ENCODE measurements at places on chromosomes 1 and 21.
A peak's percentile ranks its signal among the peaks of the same experiment; 100 is the strongest.

DNA sequence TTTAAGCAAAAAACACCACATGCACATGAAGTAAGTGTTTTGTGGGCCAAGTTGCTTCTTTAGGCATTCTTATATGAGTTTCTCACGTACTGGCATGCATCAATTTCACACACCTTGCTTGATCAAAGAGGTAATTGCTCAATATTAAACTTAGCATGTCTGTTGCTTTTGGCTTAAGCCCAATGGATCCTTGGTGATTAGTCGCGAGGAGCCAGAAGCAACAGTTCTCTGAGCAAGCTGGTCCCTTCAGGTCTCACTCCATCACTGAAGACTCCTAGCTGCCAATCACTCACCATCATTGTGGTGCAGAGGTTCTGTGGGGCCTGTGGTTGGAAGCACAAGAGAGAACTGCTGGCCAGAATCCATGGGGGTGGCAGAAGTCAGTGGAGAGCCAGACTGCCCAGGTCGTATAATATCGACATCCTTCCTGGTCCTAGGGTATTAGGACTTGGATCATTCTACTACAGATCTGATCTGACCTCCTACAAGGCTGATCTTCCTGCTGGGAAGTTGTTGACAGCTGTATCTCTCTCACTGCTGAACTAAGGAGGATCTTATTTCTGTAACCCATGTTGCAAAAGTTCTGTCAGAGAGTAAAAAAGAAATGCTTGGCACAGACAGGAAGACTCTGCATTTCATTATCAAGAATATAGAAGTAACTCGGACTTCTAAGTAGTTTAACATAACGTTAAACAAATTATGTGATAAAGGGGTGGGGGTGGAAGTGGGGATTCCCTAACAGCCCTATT lies 140.5 kb downstream of the NTPCR start:
- DNase-seq = no peak

GRCh38 chr1:184682956-184683355 lies 71.7 kb downstream of the EDEM3 start:
- DNase-seq = no peak

GRCh38 chr1:20399606-20400180 lies 86.3 kb downstream of the CAMK2N1 start:
- DNase-seq = no peak

GRCh38 chr1:100377590-100378361 lies 25.5 kb downstream of the CDC14A start:
- DNase-seq = no peak

DNA sequence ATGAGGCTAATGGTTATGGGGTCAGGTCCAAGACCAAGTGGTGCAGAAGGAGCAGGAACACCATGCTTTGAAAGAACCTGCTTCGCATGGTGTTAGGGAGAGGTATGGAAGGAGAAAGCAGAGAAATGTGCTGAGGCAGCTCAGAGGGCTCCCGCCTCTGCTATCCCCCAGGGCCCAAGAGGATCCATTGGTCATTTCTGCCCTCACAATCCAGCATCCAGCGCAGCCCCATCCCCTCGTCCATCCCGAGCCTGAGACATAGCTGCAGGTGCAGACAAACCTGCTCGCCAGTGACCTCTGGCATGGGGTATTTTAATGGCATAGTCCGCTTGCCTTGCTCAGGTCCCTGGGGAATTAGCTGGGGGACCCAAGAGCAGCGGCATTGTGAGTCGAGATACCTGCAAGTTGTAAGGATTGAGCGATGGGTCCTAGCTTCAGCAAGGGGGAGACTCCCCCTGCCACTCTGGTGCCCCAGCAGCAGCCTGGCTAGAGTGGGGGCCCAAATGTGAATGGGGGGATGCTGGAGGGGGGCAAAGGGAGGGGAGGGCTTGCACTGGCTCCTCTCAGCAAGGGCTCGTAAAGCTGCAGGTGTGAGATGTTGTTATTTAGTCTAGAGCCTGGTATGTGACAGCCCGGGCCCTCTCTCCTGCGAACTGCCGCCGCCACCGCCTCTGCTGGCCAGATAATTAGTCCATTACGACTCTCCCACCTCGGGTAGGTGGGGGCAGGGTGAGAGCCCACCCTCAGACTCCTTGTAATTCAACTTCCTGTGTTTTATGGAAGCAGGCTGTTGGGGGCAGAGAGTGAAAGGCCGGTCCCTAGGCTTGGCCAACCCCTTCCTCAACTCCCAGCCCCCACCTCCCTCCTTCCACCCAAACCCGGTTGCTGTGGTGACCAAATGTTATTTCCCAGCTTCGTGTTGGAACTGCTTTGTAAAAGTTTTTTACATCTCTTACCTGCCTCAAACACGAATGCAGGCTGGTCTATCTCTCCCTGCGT lies 118.8 kb downstream of the RNF220 start:
- no peak for DNase-seq

- no peak for DNase-seq
Observed at GRCh38 chr1:154353460-154353904, 28.2 kb downstream of the ATP8B2 start.

DNA sequence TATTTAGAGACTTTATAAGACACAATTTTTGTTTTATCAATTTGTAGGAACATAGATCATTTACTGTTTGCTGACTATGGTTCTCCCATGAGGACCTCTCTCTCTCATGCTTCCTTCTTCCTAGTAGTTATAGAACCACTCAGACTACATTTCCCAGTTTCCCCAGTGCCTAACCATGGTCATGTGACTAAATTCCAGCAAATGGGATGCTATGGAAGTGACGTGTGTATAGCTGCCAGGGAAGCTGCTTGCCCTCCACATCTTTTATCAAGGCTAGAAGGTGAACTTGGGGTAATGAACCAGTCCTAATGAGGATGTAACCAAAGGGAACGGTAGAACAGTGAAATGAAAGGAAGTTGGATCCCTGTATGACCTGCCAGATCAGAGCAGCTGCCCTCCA lies 184.0 kb downstream of the MIS18A start:
- no peak for DNase-seq

DNA sequence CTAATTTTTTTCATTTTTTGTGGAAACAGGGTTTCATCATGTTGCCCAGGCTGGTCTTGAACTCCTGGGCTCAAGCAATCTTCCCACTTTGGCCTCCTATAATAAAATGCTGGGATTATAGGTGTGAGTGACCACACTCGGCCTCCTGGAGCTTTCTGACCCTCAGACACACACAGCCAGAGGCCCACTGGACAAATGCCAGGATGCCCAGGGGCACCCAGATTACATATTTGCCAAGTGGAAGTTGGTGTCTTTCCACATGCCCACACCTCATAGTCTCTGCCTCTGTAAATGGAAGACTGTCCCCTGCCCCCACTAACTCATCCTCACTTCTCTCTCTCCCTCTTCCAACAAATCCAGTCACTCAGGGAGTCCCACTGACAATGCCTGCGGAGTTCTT lies 63.4 kb upstream of the LRP8 start:
- DNase-seq = no peak

DNA sequence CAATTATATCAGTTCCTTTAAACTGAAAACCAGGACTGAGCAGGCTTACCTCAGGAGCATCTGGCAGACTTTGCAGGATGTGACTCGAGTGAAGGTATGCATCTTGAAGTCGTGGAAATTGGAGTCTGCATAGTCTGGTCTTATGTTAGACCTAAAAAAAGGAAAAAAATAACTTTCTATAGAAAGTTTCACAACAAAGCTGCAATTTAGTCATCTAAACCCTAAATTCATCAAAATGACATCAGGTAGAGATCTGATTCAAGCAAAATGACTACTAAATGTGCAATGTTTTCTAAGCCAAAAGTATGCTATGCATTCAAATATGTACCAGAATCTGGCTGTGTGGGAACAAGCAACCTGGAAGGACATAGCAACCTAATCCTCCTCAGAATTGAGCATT lies 260.1 kb downstream of the VAV3 start:
- no peak for DNase-seq

GRCh38 chr1:183619781-183620180 lies 15.8 kb downstream of the ARPC5 start:
- DNase-seq = no peak

GRCh38 chr1:65508051-65508450 lies 87.6 kb downstream of the LEPR start:
- DNase-seq = no peak

- no peak for DNase-seq
Observed at GRCh38 chr21:31735511-31735992, 3.6 kb upstream of the SCAF4 start.

DNA sequence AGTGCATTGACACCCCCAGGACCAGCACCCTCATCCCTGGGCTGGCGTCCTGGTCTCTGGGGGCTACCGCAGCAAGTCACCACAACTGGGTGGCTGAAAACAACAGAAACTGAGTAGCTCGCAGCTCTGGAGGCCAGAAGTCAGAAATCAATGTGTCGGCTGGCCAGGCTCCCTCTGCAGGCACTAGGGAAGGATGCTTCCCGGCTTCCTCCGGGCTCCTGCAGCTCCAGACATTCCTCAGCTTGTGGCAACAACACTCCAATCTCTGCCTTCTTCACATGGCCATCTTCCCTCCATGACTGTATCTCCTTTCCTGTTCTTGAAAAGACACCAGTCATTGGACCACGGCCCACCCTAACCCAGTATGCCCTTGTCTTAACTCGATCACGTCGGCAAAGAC lies 224.2 kb downstream of the NPHP4 start:
- DNase-seq = no peak

- no peak for DNase-seq
Observed at GRCh38 chr1:211811126-211811525, 19.4 kb downstream of the LPGAT1 start.

- DNase-seq = peak; percentile 39
Observed at GRCh38 chr21:36209626-36210171, 53.1 kb downstream of the DOP1B start.

DNA sequence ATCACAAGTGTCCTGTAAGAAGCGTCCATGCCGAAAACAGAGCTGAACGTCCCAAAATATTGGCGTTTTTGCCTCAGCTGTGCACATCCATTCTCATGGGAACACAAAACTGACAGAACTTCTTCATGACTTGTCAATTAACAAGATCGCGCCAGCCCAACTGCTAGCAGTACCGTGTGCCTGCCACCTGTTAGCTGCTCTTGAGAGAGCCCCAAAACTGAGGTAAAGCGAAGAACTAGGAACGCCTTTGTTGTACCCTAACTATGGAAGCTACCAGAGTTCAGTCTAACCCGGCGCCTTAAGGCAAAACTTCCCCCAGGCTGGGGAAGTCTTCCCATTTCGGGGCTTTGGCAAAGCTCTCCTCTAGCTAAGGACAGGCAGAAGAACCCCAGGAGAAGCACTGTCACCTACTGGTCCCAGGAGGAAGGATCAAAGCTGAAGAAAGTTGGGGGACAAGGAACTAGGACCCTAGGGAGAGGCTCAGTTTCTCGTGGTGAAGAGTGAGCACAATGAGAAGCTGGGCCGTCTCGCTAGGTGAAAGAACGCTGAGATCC lies 719 bp downstream of the EYA3 start:
- DNase-seq = peak; percentile 28

DNA sequence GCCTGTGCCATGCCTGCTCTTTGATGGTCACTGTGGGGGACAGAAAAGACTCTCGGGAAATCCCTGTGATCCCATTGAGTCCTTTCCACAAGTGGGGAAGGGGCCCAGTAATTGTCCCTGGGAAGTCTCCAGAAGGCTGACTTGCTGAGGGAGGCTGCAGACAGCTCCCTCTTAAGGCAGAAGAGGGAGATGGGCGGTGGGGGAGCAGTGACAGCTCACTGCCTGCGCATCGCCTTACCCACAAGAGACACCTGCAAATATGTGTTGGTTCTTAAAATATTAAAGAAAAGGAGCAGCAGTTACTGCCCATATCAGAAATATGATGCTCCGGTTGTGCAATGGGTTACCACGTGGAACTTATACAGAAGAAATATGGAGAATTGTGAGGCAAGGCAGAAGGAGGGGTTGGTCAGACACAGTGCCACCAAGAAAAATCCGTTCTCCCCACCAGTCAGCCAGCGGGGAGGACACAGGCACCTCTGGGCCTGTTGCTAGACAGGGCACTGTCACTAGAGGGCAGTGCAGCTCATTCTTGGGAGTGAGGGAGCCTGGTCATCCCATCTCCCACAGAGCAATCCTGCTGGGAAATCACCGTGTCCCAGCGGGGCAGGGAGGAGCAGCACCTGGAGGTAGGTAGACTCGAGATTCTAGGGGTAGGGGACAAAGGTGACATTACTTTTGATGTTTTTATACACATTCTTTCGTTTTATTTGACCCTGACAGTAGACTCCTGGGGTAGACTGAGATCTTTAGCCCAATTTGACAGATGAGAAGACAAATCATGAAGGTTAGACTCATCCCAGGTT lies 6.9 kb upstream of the CAMK1G start:
- peak; percentile 84 for DNase-seq

- DNase-seq = no peak
Observed at GRCh38 chr1:21778405-21778727, 4.6 kb downstream of the USP48 start.

- no peak for DNase-seq
Observed at GRCh38 chr21:21019681-21020080, 21.5 kb downstream of the NCAM2 start.

DNA sequence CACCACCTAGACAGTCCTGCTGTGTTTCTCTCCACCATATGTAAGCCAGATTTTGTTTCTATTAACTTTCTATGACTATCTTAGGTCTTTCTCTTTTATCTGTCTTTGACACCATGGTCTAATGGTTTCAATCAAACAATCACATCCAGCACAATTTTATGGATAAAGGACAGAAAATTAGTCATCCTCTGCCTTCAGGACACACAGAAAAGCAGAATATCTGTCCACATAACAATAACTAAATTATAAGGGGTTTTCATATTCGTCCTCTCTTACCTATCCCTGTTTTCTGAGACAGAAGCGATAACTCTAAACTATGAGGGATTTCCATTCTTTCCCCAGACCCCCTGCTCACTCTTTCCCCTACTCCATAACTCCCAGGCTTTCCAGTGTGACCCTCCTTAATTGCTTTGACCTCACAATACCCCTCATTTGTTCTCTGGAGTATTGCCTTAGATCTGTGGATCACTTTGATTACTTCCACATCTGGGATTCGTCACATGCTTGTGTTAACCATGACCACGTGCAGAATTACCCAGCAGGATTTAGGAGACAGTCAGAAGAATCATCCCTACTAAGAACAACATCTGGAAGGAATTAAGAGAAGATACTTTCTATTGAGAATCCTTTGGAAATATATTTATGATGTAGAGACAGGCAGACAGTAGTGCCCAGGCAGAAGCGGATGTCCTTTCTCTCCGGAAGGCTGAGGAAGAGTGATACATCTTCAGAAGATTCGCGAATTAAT lies 108.2 kb upstream of the GREM2 start:
- peak; percentile 66 for DNase-seq

GRCh38 chr1:20401405-20402010 lies 84.5 kb downstream of the CAMK2N1 start:
- no peak for DNase-seq

DNA sequence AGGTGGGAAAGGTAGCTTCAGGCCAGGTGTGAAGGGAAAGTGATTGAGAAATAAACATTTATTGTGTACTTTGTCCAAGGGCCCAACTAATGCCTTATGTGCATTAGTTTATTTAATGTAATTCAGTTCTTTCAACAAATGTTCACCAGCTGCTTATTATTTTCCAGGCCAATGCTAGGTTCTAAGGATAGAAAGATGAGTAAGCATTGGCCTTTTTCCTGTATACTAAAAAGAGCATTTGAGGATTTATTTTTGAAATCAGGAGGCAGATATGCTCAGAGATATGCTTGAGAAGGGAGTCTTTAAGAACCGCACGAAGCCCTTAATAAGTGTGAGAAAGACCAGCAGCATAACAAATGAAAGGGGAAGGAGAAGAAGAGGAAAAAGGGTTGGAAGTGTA lies 32.0 kb downstream of the CLCA1 start:
- DNase-seq = no peak
